Suprapubic skin (tissue), 4 donors: ENCODE measurements at places on chromosomes 2 and 18.

- DNase-seq: no peak
Observed at GRCh38 chr2:187504312-187504921, 49.8 kb downstream of the TFPI start.

- no peak for DNase-seq
Observed at GRCh38 chr2:217465100-217465499, 537.7 kb downstream of the TNS1 start.

DNA sequence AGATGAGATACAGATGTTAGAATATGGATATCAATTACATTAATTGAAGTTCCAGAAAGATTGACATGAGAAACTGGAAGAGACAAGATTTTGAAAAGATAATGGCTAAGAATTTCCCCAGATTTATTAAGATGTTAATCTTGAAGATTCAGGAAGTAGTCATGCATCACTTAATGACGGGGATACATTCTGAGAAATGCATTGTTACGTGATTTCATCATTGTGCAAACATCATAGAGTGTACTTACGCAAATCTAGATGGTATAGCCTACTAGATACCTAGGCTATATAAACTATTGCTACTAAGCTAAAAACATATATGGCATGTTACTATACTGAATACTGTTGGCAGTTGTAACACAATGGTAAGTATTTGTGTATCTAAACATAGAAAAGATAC, 6.8 kb upstream of the CHMP3 start:
- DNase-seq: no peak

GRCh38 chr2:95240091-95240490, 32.8 kb downstream of the ZNF892 start:
- no peak for DNase-seq

GRCh38 chr2:225494100-225494459, 94.6 kb downstream of the NYAP2 start:
- DNase-seq: no peak

DNA sequence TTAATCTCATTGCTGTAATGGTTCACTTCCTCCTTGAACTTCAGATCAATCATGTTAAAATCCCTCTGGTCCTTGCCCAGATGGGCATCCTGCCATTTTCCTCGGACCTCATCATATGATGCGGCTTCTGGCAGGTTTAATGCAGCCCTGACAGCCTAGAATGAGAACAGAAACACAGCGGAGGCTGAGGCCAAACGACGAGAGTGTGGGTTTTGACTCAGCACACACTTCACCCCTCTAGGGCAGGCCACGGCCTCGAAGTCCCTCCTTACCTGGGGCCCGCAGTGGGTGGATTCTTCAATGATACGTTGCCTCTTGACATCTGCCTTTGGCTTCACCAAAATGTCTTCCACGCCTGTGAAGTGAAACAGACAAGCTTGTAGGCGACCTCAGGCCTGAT, 56.8 kb downstream of the POLR1A start:
- peak; percentile 73 for DNase-seq

GRCh38 chr2:127564429-127565260, 29.2 kb downstream of the MYO7B start:
- peak; percentile 56 for DNase-seq

DNA sequence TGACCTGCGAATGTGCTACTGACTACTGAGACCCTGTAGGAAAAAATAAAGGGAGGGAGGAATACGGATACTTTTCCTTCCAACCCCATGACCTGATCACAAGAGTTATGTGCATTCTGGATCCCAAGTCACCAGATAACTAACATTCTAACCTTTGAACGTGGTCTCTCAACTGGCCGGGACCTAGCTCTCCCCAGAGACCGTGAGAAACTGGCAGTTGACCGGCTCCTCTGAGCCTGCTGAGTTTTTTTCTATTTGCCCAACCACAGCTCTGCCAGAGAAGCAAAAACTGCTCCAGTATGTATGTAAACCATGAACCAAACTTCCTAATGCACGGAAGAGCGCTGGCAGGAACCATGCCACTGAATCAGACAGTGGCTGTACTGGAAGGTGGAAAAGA, 47.5 kb upstream of the PTMA start:
- peak; percentile 39 for DNase-seq

GRCh38 chr18:3367491-3368091, 82.4 kb upstream of the TGIF1 start:
- no peak for DNase-seq

- no peak for DNase-seq
Observed at GRCh38 chr2:220442012-220442411, 814.6 kb downstream of the SLC4A3 start.

GRCh38 chr2:206740800-206741199, 22.6 kb upstream of the DYTN start:
- DNase-seq: no peak

DNA sequence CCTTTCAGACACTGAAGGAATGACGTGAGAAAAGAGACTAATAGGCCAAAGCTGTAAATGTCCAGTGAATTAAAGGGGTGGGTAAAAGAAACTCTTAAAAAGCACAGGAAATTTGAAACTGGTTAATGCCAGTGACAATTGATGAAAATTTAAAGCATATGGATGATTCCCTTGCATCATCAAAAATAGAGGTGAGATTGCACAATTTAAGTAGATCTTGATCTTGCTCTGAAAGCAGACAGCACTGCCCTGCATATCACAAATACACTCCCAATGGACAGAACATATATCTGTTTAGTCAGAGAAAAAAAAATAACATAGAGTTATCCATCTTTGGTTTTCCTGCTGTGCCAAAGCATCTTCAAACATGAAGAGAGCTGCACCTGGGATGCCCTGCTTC, 86.7 kb upstream of the UBE2E3 start:
- no peak for DNase-seq

DNA sequence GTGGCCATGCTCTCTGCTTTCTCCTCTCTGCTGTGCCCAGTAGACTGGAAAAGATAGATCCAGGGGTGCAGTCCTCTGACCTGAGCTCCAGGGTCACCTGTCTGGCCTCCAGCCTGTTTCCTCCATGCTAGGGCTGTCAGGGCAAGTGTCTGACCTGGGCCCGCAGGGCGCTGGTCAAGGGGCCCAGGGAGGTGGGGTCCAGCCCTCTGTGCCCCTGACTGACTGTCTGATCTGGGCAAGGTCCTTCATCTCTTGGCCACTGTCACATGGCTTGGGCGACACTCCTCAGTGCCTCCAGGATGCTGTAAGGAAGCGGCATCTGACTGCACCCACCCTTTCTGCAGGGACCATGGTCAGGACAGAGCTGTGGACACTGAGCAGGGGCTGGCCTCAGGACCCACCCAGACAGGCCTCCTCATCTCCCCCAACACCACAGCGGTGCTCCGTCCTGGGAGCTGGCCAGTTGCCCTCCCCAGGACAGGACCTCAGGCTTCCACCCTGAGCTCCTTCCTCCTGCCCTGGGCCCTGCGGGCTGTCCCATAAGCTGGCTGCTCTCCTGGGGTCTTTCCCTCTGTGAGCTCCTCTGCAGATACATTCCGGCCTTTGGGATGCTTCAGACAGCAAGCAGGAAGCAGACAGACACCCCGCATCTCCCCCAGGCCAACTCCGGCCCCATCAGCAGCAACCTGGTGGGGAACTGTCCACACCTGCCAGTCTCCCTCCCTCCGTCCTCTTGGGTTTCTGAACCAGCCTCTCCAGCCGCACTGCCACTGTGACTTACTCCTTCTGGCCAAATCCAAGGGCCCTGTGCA, 21.2 kb upstream of the ALPI start:
- no peak for DNase-seq

DNA sequence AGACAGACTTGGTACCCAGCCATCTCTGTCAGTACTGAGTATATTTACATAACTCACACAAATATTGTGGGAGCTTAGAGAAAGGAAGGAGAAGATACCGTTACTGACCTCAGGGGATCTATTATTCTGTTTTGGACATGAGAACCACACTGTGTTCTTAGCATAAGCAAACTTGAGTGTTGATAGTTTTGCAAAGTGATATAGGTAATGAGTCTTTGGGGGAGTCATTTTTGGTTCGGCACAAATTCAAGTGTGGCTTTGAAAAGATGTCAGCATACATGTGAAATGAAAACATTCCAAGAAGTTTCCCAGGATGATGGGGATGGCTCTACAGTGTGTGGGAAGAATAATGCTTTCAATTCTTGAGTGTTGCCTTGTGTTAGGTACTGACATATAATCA, 24.1 kb downstream of the SMARCAL1 start:
- no peak for DNase-seq

DNA sequence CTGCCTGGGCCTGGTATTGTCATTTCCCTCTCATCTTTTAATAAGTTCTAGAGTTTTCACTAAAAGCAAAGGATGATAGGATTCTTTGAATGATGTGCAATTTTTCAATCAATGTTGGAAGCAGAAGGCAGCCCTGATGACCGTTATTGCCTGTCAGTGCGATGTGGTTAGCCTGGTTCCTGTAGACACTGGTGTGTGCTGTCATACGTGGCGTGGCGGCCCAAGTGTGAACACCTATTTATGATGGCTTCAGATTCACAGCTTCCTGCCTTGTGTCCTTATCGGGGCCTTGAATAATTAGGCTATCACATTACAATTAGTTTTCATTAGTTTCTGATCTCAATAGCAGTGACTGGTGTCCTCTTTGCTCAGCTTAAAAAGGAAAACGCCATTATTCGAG, 218.5 kb downstream of the TPGS2 start:
- no peak for DNase-seq

GRCh38 chr2:127700527-127701192, 637 bp upstream of the SFT2D3 start:
- DNase-seq: no peak

DNA sequence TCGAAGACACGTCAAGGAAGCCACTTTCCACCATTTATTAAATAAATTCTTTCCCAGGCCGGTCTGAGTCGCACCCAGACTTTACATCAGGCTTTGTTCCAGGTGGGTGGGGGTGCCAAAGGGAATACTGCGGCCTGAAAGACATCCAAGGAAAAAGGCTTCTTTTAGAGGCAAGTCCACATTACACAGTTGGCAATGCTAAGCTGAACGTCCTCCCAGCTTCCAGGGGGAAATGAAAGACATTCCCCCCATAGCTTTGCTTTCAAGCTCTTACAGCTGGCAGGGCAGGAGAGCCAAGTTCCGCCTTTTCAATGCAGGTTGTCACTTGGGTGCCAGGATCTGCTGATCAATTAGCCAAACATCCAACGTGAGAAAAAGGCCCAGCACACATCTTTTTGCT, 36.5 kb upstream of the PTPN4 start:
- no peak for DNase-seq
